ENCODE measurements at places on chromosomes 5 and 9.

DNA sequence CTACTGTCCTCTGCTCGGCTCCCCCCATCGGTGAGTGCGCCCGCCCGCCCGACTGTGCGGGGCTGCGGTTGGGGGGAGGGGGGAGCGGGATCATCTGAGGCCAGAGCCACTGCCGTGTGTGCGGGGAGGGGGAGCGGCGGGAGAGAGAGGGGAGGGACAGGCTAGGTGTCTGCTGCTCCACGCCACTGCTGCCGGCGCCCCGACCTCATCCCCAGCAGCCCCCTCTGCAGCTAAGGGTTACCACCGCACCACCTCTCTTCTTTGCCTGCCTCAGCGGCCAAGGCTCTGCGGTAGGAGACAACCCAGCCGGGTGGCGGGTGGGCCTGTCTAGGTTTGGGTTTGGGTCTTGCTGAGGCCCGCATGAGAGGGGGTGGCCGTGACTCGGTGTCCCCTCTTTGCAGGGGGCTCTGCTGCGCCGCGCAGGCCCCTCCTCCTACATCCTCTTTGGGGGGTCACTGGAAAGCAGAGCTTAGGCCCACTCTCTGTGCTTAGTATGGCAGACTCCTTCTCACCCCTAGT lies 670 bp upstream of the PURA start:
- no peak for DNase-seq

GRCh38 chr9:31236344-31236743 lies 1148.1 kb upstream of the ACO1 start:
- no peak for DNase-seq

GRCh38 chr5:153400931-153401330 lies 89.5 kb upstream of the GRIA1 start:
- no peak for DNase-seq

GRCh38 chr5:153969563-153969895 lies 69.2 kb downstream of the FAM114A2 start:
- no peak for DNase-seq

- no peak for DNase-seq
Observed at GRCh38 chr5:6574537-6575245, 58.2 kb downstream of the NSUN2 start.

GRCh38 chr9:98787766-98788335 lies 8.5 kb downstream of the ANKS6 start:
- DNase-seq, result no peak

- no peak for DNase-seq
Observed at GRCh38 chr5:94945656-94946055, 327.2 kb downstream of the SLF1 start.

DNA sequence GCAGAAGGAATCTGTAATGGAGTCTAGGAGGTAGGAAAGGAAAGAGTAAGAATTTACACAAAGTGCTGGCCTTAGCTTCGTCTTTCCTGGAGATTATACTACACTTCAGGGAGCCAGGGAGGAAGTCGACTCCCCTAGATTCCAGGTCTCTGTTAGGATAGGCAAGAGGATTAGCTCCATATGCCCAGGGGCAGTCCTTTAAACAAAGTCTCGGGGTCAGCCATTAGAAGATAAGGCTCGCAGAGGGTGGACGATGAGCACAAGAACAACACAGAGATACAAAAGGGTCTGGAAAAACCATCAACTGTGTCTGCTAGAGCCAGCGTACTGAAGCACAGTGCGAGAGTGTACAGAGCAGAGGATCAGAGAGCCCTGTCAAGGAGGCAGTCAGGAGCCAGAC lies 344.7 kb upstream of the TNC start:
- no peak for DNase-seq

DNA sequence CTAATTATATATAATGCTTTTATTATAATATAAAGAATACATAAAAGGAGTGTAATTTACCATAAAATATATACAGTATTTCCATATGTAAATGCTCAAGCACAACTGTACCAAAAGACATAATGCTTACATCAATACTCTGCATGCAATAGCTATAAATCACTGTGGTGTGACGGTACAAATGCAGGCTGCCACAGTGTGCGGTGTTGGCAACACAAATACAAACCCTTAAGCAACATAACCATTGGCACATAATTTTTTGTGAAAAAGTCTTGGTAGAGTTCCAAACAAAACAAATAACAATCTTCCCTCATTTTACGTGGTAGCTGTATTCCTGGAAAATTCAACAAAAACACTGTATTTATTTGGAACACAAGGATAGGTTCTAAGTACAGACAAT lies 1.9 kb upstream of the SHISAL2B start:
- DNase-seq, result no peak

DNA sequence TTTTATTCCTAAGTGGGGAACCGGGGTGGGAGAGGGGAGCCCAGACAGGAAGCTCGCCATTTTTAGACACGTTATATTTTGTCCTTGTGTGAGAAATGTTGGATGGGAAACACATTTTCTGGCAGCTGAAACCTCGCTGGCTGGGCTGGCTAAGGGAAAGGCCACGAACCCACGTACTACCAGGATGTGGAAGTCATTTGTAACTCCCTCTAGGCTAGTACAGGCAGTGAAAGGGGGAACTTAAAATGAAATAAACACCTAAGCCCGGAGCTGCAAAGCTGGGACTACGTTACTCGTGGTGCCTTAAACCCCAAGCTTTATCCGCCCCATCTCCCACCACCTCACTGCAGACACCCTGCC lies 42.5 kb downstream of the TMEM174 start:
- DNase-seq, result no peak

DNA sequence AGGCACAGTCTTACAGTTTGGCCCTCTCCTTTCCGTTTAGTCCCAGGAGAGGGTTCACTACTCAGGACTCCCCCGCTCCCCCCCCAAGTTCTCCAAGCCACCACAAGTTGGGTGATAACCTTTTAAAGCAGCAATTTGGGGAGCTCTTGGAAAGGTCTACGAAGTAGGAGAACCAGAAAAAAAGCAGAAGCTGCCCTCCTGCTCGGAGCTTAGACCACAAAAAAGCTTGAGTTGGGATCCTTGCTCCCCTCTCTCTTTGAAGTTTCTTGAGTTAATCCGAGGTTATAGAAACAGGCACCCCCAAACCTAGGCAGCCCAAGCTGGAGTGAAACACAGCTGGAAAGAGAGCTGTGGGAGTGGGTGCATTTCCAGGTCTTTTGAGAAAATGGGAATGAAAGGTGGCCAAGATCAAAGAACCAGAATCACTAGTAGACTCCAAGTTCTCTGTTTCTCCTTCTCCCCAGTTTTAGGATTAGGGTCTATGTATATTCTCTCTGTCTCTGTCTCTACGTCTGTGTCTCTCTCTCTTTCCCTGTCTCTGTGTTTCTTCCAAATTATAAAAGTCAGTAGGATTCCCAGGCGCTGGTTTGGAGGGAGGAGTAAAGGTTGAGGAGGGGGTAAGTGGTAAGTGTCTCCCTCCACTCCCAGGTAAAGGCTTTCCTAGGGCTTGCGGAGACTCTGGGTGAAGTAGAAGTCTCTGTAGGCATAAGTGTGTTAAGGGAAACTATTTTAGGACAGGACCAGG lies 2.8 kb downstream of the LHX2 start:
- no peak for DNase-seq
